Fibroblast of skin of left quadriceps (primary cell): ENCODE measurements at places on chromosomes 5 and 9.

- DNase-seq = no peak
These were observed 83.0 kb downstream of the GABBR2 start for GRCh38 chr9:98625728-98626127.

DNA sequence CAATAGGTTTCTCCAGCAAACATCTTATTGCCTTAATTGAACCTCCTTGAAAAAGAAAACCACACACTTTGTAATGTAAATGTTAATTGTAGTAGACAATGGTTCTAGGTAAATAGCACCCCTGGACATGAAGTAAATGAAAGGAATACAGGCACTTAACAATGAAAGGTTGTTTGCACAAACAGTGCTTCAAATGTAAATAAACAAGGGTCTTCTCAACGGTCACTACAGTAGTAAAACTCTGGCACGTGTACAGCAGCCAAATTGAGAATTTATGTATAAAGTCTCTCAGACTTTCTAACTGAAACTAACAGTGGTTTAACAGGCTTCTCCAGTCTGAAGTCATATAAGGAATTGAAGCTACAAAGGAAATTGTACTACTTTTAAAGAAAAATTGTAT lies 218.3 kb downstream of the MEF2C start:
- no peak for DNase-seq

DNA sequence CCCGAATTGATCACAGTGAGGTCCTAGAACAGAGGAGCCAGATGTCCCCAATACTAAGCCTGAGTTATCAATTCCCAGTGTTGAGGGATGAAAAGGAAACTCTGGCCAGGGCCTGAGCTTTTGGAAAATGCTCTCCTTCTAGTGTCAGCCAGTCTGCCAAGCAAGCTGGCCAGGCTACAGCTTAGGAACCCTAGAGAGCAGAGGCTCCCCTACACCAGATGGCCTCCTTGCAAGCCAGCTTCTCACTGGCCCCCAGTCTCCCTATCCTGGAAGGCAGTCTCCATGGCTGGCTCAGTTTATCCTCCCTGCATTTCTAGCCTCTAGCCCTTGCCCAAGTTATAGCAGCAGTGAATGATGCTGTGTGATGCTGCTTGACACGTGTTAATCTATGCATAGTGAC lies 204.7 kb upstream of the WWC1 start:
- no peak for DNase-seq

DNA sequence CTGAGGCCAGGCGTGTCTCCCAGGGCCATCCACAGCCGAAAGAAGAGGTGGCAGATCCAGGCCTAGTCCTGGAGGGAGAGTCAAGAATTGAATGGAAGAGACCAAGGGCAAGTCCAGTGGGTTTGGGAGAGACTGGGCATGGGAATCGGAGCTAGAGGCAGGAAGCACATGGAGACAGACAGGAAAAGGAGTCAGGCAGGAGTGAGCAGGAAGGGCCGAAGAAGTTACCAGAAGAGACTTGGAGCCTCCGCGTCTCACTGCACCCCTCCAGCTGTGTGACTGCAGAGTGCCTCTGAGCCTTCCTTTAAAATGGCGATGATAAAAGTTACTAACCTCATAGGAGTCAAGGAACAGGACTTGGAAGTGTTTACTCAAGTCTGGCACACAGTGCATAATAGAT lies 64.4 kb upstream of the ANGPTL2 start:
- DNase-seq = no peak

DNA sequence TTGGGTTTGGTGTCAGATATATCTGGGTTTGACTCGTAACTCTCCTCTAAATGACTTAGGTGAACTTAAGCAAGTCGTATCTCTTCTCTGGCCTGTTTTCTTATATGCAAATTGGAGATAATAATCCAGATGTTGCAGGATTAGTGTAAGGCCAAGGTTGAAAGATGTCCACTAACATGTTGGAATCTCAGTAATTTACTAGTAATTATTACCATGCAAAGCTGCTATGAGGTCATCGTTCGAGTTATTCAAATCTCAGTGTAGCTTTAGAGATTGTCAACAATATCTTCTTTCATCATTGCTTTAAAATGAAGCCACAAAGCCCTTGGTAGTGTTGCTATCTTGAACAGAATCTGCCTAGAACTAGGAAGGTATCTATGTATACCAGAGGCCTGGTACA lies 437.7 kb upstream of the KLF4 start:
- no peak for DNase-seq
